ENCODE measurements at places on chromosomes 12 and 14.

- DNase-seq: no peak
Measured at GRCh38 chr12:92070864-92071445, 74.7 kb downstream of the BTG1 start.

DNA sequence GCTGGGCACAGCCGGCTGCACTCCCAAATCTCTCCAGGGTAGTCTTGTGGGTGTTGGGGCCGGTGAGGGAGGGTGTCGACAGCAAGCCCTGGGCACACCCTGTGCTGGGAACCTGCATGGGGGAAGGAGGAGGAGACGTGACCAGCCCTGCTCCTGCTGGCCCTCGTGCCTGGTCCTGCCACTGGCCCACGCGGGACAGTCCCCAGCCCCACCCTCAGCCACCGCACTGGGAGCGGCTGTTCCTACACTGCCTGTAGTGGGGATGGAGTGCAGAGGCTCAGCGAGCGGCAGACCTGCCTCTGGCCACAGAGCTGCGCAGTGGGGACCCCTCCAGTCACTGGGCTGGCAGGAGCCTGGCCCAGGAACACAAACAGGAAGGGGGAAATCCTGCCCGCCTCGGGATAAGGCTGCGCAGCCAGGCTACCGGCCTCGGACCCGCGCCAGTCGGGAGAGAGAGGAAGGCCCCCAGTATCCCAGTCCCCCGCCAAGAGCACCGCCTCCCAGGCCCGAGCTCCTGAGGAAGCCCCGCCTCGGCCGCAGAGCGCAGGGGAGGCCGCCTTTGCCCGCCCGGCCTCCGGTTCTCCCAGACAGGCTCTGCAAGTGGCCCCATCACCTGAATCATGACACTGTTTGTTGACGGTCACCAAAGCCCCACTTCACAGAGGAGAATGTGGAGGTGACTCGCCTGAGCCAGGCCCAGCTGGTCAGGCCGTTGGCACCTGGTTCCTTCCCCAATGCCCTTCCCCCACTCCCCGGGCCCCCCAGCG lies 10.6 kb downstream of the AHNAK2 start:
- DNase-seq: no peak

DNA sequence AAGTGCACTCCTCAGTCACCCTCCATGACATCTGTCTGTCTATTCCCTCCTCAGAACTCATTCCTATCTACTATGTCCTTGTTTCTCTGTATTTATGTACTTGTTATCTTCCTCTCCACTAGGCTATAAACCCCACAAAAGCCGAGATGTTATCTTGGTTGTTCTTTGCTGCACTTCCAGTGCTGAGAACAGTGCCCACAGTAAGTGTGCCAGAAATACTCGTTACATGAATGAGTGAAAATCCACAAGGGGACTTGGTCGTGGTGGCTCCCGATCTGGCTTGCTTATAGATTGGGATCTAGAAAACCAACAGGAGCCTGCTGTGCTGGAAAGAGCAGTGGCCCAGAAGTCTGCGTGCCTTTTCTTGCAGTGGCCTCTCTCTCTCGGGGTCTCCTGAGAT lies 111.9 kb upstream of the PRMT8 start:
- no peak for DNase-seq

GRCh38 chr14:23751616-23752015 lies 115.5 kb downstream of the DHRS2 start:
- no peak for DNase-seq

DNA sequence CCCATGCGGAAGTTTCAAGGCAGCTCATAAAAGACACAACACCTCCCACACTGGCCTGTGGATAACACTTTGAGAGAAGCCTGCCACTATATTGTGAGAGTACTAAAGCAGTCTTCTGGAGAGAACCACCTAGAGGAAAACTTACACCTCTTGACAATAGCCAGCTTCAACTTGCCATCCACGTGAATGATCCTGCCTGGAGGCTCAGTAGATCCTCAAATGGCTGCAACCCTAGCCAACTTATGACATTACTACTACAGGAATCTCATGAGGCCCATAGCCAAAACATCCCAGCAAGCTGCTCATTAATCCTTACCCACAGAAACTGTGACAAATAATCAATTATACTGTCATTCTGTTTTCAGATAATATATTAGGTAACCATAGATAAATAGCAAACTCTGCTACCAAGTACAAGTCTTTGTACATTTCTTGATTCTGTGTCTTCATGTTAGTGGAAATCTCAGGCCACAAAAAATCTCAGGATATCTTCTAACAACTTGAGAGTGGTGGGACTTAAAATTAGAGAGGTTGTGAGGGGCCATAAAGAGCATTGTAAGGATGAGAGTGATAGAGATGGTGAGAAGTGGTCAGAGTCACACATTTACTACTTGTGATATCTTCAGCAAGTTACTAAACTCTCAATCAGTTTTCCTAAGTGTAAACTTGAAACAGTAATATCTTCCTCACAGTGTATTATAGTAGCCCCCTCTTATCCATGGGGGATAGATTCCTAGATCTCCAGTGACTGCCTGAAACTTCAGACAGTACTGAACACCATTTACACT lies 368.0 kb downstream of the C12orf50 start:
- DNase-seq: no peak

DNA sequence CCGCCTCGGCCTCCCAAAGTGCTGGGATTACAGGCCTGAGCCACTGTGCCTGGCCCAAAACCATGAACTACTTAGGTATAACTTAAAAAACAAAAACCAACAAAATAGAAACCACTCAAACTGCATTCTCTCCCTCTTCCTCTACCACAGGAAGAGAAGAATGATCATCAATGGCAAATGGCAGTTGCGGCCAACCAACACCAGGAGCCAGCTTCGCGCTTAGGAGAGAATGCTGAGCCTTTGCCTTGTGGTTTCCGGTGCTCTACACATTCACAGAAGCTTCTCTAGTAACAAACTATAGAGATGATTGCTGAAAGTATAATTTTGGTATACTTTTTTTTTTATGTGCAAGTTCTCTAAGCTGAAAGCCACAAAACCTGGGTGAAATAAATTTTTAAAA lies 17.1 kb downstream of the CATSPERB start:
- DNase-seq: no peak

- DNase-seq: no peak
Measured at GRCh38 chr14:96231056-96231455, 25.0 kb upstream of the BDKRB1 start.
